ENCODE measurements at places on chromosomes 5 and 9.

- DNase-seq: no peak
Measured at GRCh38 chr5:135031813-135032694, 2.0 kb downstream of the PITX1 start.

DNA sequence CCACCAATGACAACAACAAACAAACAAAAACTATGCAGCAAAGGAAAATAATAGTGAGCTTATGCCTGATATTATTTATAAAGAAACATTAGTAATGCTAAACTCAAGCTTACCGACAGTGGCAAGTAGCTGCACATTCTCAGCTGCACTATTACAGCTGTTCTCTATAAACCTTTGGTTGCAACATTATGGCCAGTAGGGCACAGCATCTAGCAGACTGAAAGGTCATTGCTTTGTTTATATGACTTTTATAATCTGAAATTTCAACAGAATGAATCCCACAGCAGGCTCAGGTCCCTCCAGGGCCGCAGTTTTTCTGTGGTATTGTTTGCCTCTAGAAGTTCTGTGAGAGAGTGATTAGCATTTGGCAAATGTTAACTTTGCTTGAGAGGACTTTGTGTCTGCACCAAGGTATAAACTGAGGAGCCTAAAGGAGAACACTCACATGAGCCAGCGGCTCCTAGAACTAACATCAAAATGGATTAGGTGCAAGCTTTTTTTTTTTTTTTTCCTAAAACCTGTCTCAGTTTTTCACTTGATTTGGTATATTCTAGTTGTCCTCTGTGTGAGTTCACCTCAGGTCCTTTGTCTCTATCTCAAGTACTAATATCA is 58.3 kb downstream of the IZUMO3 start:
- no peak for DNase-seq

DNA sequence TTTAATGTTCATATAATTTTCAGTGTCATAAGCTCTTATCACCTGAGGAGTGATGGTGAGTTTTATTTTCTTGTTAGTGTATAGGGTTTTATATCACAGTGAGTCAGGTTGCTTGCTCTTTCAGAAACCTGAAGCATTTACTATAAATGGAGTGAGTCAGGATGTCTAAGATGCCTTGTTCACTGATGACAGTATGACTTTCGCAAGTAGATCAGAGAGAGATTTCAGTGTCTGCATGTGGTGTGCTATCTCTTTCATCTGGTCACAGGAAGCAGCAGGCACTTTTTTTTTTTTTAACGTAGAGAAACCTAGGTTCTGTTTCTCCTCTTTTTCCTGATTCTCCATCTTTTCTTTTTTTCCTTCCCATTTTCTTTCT is 237.1 kb downstream of the DMRTA1 start:
- DNase-seq: no peak

DNA sequence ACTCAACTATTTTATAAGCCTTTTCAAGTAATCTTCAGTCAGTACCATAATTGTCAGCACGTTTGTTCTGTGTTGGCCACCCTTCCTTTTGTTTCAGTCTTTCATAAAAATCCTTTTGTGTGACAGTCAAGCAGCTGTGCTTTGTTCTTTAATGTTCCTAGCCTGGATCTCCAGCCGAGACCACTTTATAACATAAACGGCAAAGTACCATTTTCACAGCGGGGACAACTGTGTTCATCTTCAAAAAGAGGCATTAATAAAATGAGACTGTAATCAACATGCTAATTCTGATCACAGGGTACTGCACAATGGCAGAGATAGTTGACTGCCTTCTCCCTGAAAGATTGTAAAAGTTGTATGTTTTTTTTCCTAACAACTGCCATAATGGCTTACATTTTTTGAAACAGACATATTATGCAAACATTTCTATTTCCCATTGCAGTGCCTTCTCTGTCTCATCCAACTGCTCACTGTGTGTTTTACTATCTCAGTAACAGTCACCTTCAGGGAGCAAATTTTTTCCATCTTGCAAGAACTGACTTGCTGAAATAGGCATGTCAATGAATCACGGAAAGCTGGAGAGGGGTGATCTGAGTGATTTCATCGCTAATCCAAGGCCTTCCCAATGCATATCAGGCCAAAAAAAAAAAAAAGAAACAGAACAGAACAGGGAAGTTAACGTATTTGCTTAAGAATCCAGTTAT is 828.5 kb upstream of the DMAC1 start:
- DNase-seq: no peak

DNA sequence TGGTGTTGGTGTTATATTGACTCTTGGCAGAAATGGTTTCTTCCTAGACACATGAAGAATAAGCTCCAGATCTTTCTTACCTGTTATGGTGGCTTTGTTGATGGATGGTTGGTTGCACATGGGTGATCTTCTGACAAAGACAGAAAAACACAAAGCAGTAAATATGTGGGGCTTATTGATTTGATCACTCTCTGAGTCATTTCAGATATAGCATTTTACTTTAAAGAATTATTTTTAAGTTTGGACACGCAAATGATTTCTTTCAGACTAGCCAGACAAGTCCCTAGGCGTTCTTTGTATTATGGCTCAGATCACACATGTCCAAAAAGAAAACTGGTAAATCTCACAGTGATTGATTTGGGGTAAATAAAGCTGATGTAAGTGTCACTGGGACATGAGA is 597.6 kb downstream of the RAB3C start:
- no peak for DNase-seq

DNA sequence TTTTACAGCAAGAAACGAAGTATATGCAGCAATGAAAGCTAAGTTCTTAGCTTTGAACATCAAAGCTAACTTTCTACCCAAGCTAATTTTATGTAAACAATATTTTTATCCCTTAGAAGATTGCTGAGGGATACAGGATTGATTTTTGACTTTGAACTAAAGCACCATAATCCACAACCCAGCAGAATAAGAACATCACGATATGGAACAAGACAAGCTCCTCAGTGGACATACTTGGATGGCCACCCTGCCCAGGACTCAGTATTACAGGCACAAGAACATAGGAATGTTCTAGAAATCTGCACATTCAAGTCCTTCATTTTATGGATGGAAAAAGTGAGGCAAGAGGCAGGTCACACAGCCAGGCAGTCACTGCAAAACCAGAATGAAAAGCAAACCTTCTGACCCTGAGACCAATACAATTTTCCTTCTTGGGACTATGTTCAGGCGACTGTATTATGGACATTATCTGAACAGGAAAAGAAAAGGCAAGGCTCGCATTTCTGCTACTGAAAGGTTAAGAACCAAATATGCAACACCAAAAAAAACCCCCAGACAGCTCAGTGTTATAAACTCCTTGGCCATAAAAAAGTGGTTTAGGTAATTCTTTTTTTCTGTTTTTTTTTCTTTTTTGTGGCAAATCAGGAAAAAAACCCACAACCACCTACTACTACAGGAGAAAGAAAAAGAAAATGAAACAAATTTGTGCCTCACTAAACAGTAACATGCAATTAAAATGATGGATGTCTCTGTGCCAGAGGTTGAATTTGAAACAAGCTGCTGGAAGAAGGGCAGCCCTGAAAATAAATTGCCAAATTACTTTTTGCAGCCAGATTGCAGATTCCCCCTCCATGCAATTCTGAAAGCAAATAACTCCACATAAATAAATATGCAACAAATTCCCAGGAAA is 25.4 kb downstream of the EPB41L4B start:
- DNase-seq: no peak

- no peak for DNase-seq
Measured at GRCh38 chr5:113776832-113777525, 263.5 kb downstream of the YTHDC2 start.

Measured in hypothalamus (tissue), 51 donors.